Stimulated activated CD4-positive, alpha-beta T cell treated with anti-CD3 and anti-CD28 coated beads, TNF-alpha, amount 100 ng/mL, for 1 hour (primary cell): ENCODE measurements at places on chromosomes 6 and 20.

DNA sequence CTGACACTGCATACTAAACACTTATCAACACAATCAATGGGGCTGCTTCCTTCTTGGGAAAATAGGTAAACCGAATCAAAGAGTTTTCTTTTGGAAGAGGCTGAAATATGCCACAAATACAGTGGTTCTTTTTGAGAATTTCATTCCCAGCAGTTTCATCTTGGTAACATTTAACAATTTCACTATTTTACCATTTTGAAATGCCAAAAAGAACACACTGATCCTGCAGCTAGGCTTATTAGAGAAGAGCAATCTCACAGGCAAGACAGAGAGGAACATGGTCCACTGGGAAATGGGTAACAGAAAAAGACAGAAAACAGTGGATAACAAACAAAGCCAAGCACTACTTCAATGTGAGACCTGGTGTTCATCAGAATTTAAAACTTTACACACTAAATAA lies 2.5 kb downstream of the CNR1 start:
- DNase-seq = no peak

- no peak for DNase-seq
Observed at GRCh38 chr6:22113026-22113766, 183.6 kb downstream of the PRL start.

DNA sequence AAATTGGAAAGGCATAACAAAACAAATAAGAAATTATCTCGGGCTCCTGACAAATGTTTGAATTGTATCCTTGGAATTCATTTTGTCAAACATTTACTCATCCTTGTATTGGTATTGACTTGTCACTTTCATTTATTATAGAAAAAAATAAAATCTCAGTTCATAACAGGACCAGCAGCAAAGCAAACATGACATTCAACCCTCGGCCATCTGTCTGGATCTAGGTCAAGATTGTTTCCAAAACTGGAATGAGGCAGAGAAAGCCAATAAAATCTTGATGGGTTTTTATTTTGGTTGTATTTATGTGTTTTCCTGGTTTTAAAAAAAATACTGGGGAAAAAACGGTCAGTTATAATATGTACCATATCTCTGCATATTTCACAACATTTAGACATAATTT lies 42.9 kb upstream of the FABP7 start:
- DNase-seq = no peak

DNA sequence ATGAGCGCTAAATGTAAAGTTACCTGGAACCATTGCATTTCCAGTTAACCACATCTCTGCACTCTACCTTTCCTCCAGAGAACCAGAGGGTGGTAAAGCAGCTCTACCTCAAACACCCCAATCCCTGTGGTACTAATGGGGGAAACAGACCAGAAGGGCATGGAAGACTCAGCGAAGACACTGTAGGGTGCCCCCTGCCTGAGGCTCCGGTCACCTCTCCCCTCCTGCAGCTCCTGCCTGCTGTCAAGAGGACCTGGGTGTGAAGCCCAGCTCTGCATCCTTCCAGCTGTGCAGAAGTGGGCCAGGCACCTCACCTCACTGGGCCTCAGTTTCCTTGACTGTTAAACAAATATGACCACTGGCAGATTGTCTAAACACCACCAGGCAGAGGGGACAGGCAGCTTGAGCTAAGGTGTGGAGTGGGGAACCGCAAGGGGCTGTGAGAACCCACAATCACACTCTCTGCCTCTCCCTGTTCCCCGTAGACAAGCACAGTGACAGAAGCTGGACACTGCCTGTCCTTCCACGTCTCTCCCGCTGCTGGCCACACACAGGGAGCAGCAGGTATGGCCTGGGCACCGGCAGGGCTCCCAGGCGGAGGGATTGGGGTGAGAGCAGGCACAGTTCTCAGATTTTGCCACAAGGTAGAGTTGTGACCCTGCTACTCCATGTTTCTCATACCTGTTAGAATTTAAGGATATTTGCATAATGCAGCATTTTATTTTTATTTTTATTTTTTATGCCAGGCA lies 9.1 kb upstream of the BPIFA2 start:
- no peak for DNase-seq

GRCh38 chr6:127976796-127977195 lies 75.9 kb upstream of the THEMIS start:
- no peak for DNase-seq

DNA sequence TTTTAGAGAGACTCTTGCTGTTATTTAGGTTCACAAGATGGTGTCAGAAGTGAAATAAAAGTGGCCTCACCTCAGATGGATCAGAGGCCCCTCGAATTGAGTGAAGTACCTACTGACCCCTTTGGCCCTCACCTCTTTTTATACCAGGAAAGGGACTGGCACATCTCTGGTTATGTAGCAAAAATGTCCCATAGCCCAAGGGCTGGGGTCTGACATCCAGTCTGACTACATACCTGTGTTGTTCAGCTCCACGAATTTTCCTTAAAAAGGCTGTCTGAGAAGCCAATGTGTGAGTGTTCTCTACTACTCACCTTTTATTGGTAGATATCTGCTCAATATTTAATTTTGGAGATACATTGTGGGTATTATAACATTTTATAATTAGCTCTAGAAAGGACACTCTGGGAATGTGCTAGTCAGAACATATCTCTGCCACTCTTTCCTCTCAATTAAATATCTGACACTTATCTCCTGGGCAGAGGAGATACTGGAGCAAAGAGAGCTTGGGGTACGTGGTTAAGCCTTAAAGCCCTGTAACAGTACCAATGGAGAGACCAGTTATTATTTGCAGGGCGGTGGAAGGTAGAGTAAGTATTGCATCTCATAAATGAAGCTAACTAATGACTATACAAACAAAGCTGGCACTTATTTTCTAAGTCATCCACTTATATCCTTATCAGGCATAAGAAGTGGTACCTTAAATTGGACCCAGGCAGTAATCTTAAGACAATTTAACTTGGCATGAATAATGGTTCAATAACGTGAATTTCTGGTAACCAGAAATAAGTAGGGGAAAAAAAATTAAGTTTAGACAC lies 20.0 kb upstream of the IL22RA2 start:
- no peak for DNase-seq

GRCh38 chr6:13407709-13408695 lies 79.4 kb downstream of the GFOD1 start:
- no peak for DNase-seq

DNA sequence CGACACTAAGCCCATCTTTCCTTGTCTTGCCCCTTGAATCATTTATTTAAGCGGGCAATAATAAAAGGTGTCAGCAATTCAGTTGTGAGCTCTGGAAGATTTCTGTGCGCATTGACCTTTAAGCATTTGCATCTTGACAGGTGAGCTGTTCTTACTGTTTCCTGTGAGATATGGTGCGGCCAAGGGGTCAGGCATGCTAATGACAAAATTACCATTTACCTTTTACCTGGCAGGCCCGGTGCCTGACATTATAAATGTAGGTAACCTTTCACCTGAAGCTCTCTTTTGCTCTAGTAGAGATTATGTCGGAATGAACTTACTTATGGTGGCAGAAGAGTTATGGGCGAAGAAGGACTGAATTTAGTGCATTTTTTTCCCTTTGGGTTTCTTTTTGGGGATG lies 89.3 kb upstream of the EEF1E1 start:
- DNase-seq = no peak

GRCh38 chr6:99790679-99791078 lies 184.0 kb downstream of the PRDM13 start:
- no peak for DNase-seq

DNA sequence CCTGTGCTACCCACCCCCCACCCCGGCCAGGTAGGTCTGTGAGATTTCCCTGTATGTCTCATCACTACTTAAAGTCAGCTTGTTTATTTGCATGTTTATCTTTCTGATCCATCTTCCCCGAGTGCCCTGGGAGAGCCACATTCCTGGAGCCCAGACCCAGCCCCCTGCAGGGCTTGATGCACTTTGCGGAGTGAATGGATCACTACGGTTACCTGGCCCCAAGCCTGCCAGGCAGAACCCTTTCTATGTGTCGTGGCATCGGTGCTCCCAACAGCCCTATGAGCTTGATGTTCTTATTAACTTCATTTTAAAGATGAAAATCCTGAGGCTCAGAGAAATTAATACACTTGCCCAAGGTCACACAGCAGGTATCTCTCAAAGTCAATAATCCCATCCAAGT lies 13.6 kb upstream of the SLCO4A1 start:
- DNase-seq = no peak

DNA sequence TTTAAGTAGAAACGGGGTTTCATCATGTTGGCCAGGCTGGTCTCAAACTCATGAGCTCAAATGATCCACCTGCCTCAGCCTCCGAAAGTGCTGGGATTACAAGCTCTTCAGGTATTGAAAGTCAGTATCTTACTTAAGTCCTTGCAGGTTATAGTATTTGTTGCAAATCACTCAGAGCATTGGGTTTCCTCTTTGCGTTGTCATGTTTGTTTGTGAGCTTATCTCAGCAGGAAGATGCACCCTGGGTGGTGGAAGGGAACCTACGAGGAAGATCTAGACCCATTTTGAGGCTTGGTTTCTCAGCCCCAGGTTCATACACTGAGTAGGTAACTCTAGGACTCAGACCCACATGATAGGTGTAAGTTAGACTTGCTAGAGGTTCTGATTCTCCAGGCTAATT lies 18.6 kb downstream of the MYH7B start:
- no peak for DNase-seq

DNA sequence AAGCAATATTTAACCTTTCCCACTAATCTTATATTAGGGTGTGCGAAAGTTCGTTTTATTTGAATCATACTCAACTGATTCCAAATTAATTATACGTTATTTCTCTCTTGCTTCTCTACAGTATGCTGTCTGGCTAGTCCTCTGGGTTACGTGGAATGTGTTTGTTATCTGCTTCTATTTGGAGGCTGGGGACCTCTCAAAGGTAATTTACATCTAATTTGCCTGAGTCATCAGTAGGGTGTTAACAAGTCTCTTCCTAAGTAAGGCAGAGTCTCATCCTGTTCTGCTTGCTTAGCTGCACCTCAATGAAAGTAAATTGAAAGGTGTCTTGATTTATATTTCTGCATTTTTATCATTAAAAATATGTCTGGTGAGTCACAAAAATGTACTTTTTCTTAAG lies 551.5 kb downstream of the NKAIN2 start:
- no peak for DNase-seq

GRCh38 chr20:24991897-24992486 lies 559 bp downstream of the APMAP start:
- no peak for DNase-seq
